SJCRH30 (cell line): ENCODE measurements at places on chromosomes 12 and 14.

DNA sequence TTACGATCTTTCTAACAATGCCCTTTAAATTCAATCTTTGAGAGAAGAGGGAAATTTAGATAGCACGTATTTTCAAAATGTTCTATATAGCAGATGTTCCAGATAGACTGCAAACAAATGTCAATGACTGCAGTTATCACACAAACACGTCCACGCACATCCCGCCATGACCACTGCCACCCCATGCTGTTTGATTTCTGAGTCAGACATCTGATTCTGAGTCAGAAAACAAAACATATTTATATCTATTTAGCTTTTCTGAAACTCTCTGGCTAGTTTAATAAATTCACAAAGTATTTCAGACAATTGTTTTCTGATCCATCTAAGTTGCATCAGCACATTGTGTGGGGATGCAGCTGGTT, 105.9 kb upstream of the BCAT1 start:
- no peak for DNase-seq

GRCh38 chr12:80316222-80316621, 127.8 kb upstream of the PTPRQ start:
- no peak for DNase-seq

DNA sequence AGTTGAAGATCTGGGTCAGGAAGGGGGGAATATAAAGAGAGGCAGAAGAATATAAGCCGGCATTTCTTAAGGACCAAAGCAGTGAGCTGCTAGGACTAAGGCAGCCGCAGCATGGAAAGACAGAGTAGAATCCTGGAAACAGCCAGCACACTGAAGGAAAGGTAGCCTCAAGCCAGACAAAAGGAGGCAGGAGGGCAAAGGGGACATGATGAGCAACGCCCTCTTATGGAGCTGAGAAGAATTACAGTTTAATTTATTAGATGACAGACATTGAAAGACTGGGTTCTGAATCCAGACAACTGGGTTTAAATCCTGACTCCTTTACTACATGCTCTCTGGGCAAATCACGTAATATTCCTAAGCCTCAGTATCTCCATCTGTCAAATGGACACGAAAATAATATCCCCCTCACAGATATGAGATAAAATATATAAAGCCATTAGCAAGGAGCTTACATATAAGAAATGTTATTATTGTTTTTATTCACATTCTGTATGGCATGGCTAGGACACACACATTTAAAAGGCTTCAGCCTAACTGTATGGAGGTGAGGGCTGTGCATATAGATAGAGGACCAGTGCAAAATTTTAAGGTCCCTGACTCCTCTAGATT, 8.1 kb upstream of the PCED1B start:
- no peak for DNase-seq

- DNase-seq: no peak
Observed at GRCh38 chr12:18719922-18720510, 17.8 kb downstream of the PLCZ1 start.

- no peak for DNase-seq
Observed at GRCh38 chr12:53378724-53379388, 1.1 kb upstream of the SP1 start.

DNA sequence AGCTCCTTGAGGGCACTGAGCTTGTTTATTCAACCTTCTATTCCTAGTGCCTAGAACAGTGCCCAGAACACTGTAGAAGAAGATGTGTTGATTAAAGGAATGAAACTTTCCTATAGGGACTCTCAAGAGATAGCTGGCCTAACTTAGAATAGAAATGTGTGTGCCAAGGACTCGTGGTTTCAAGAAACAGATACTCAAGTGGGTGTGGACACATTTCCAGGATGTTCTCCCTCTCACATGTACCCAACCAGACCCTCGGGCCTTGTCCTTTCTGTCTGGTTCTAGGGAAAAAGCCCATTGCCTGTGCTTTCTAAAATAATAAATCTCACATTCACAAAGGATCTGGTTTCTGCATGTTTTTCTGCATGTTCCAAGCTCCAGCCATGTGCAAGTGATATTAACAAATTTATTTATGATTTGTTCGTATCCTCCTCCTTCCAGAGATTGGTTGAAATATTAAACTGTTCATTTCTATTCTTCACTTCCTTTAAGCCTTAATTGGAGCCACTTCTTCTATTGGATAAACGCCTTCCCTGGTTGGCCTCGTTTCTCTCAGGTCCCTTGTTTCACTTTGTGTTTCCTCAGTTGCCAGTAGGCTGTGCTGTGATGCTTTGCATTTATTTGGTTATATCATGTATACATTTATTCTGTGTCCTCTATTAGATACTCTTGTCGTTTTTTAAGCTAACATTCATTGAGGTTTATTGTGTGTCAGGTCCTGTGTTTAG, 89.8 kb downstream of the CRADD start:
- peak; percentile 42 for DNase-seq

- DNase-seq: no peak
Observed at GRCh38 chr14:54085232-54085761, 128.7 kb upstream of the BMP4 start.

- peak; percentile 91 for DNase-seq
Observed at GRCh38 chr14:34331728-34332623, 130.1 kb downstream of the SPTSSA start.

- peak; percentile 89 for DNase-seq
Observed at GRCh38 chr12:47021298-47021697, 58.1 kb upstream of the PCED1B start.

GRCh38 chr12:120901818-120902217, 2.3 kb downstream of the SPPL3 start:
- no peak for DNase-seq

DNA sequence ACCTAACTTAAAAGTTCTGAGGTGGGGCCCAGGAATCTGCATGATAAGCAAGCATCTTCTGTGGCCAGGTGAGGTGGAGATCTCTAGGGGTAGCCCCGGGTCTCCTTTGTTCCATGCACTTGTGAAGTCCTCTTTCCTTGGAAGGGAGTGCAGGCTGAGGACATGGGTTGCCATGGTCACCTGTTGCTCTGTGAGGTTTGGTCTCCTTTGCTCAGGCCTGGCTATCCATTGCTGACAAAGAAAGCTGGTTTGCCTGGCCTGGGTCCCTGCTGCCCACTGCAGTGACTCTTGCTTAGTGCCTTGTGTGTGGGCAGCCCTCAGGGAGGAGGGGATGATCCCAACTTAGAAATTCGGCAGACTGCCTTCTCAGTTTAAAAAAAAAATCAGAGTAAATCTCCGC, 11.1 kb downstream of the NRXN3 start:
- DNase-seq: no peak

DNA sequence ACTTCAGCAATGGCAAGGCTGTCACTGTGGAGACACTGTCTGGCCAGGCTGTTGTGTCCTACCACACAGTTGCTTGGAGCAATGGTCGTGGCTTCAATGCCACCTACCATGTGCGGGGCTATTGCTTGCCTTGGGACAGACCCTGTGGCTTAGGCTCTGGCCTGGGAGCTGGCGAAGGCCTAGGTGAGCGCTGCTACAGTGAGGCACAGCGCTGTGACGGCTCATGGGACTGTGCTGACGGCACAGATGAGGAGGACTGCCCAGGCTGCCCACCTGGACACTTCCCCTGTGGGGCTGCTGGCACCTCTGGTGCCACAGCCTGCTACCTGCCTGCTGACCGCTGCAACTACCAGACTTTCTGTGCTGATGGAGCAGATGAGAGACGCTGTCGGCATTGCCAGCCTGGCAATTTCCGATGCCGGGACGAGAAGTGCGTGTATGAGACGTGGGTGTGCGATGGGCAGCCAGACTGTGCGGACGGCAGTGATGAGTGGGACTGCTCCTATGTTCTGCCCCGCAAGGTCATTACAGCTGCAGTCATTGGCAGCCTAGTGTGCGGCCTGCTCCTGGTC, 4.3 kb downstream of the LRP10 start:
- no peak for DNase-seq

- DNase-seq: no peak
Observed at GRCh38 chr14:64702493-64703394, 1.5 kb upstream of the PLEKHG3 start.

DNA sequence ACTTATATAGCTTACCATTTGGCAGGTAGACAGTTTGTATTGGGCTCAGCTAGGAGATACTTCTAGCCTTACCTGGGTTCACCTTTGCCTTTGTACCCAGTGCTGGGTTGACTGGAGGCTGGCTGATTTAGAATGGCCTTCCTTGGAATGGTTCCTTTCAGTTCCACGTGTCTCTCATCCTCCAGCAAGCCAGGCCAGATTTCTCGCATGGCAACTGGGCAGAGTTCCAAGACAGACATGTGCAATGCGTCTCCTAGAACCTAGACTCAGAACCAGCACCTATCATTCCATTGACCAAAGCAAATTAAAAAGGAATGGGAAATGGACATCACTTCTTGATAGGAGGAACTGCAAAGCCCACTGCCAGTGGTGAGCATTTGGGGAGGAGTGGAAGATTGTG, 79.1 kb upstream of the BDKRB2 start:
- DNase-seq: no peak

GRCh38 chr14:75554482-75554881, 23.9 kb upstream of the FLVCR2 start:
- DNase-seq: no peak

- no peak for DNase-seq
Observed at GRCh38 chr12:27285403-27285802, 41.3 kb downstream of the STK38L start.

GRCh38 chr12:77841521-77841920, 10.8 kb downstream of the NAV3 start:
- no peak for DNase-seq

DNA sequence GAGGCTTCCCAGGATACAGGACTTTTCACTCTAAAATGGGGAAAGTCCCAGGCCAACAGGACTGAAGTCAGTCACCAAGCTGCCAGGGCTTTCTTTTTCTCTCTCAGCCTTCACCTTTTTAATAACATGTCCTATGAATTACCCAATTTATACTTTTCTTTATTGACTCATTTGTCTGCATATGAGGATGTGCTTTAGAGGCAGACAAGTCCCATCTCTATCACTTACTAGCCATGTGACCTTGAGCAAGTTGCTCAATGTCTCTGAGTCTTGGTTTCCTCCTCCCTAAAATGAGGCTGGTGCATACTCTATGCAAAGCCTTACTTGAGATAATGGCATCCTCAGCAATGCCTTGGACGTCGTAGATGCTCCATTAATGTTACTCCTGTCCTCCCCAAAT, 98.1 kb upstream of the TMPO start:
- DNase-seq: no peak

- DNase-seq: no peak
Observed at GRCh38 chr12:119989361-119989730, 310 bp downstream of the BICDL1 start.

GRCh38 chr12:53967421-53967925, 5.5 kb upstream of the HOXC11 start:
- DNase-seq: no peak

GRCh38 chr12:6430124-6430989, 14.4 kb upstream of the CD27 start:
- DNase-seq: peak; percentile 67

DNA sequence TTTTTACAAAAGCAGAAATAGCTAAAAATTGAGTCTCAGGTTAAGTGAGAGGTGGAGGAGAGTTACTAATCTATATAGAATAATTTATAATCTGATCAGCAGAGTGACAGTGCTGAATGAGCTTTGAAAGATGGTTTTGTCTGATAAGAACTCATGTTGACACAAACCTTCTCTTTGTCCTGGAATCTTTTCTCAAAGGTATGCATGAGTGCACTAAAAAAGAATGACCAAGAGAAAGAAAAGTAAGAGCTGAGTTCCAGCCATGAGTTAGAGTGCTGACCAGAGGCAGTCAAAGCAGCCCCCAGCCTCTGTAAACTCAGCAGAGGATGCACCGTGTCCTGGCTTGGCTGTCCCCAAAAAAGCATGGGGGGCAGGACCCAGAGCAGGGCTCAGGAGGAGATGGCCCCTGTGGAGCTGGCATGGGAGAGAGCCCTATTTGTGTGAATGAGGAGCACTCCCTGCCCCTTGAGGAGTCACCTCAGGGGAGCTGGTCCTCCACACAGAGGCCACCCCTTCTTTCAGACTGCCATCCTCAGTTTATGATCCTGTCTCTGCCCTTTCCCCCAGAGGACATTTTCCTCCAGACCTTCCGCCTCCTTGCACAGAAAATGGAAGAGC, 129.8 kb downstream of the SEC23A start:
- no peak for DNase-seq

DNA sequence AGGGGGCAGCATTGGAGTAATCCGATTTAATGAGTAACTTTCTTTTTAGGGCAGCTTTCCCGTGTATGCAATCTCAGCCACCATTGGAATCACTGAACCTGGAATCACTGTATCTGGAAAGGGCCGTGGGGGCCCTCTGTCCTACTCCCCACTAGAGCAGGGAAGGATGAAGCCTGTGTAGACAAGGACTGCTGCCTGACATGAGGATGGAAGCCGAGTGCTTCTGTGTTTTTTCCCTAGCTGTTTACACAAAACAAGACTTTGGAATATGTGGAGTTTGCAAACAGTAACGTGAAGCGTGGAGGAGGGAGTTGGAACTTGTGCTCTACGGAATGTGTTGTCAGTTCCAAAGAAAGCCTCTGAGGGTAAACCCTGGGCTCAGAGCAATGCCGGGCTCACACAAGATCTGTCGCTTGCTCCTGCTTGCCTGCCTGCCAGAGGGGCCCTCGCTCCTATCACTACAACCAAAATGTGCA, 32.4 kb upstream of the HDAC7 start:
- no peak for DNase-seq

- no peak for DNase-seq
Observed at GRCh38 chr12:48512855-48513254, 12.6 kb upstream of the OR8S1 start.
